ELR (cell line): ENCODE measurements at places on chromosomes 1 and 21.

- DNase-seq, result peak; percentile 15
These were observed 22.8 kb upstream of the KCNC4 start for GRCh38 chr1:110187139-110187890.

GRCh38 chr1:244029124-244029523 lies 22.0 kb upstream of the ZBTB18 start:
- DNase-seq, result peak; percentile 11

- DNase-seq, result no peak
These were observed 184.1 kb upstream of the RNPC3 start for GRCh38 chr1:103341377-103341880.

- DNase-seq, result peak; percentile 27
These were observed 4.9 kb upstream of the SLC44A5 start for GRCh38 chr1:75615613-75616435.

GRCh38 chr1:172977296-172978017 lies 73.3 kb downstream of the TNFSF18 start:
- DNase-seq, result peak; percentile 32

GRCh38 chr1:98049370-98050135 lies 128.7 kb upstream of the DPYD start:
- peak; percentile 71 for DNase-seq

GRCh38 chr1:16348414-16349182 lies 3.7 kb downstream of the FBXO42 start:
- peak; percentile 88 for DNase-seq

DNA sequence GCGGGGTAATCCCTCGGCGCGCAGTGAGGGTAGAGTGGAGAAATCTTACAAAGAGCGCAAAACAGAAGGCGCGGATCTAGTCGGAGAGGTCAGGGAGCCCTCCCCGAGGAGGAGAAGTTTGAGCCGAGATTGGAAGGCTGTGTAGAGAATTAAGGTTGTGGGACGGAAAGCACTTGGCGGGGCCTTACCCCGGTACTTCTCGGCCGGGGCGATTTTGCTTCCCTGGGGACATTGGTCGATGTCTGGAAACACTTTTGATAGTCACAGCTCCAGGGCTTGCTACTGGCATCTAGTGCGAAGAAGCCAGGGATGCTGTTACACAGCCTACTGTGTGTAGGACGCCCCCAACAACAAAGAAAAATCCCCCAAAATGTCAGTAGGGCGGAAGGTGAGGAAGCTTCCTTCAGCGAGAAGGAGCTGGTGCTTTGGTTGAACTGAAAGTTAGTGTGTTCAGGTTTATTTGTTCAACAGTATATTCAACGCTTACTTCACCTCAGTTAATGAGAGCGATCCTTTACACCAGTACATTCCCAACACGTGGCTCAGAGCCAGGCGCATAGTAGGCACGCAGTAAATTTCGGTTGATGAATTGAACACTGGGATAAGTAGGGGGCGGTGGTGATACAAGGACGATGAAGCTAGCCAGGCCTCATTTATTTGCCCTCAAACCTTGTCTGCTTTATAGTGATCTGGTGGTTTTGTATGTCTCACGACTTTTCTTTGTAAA lies 807 bp downstream of the CEP85 start:
- peak; percentile 43 for DNase-seq

- DNase-seq, result no peak
These were observed 79.5 kb downstream of the SDCCAG8 start for GRCh38 chr1:243335292-243335691.

DNA sequence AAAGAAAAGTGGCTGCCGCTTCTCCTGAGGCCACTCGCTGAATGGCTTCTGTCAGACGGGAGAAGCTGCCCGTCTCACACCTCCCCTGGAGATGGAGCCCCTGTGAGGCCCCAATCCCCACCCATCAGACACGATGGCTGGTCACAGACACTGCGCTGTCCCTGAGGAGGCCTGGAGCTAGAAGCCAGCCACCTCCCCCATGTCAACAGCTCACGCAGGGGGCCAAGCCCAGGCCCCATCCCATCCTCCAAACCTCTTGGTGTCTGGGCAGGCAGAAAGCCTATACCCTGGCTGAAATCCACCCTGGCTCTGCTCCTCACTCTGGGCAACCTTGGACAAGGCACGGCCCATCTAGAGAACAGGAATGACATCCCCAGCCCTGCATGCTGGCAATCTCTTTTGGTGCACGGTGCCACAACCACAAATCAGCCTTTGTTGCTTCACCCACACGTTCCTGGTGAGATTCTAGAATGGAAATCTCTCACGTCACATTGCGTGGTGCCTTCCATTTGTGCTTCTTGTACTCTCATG lies 273.9 kb upstream of the VAMP3 start:
- DNase-seq, result no peak

GRCh38 chr1:159556931-159557369 lies 21.1 kb upstream of the OR10J5 start:
- no peak for DNase-seq
